ENCODE measurements at places on chromosomes 6 and 20. TPM values are rescaled to one million over a fixed set of nuclear protein-coding genes. Genes with fewer than 3 reads are reported as not detected.

MEA1 gene
- polyA plus RNA-seq, result 102 TPM

MYCT1 gene
- not detected for polyA plus RNA-seq

DNA sequence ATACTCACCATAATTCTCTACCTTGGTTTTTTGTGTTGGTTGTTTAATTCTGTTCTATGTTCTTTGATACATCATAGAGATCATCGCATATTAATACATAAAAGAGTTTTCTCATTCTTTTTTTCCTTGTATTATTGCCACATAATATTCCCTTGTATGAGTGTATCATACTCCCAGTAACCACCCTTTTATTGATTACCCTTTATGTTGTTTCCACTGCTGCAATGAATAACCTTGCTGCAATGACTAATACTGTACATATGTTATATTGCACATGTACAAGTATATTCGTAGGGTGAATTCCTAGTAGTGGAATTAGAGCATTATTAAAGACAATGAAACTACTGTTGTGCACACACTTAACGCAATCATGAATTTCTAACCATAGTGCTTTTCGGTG lies 9.1 kb upstream of the SF3B5 start:
- DNase-seq, result no peak

DNA sequence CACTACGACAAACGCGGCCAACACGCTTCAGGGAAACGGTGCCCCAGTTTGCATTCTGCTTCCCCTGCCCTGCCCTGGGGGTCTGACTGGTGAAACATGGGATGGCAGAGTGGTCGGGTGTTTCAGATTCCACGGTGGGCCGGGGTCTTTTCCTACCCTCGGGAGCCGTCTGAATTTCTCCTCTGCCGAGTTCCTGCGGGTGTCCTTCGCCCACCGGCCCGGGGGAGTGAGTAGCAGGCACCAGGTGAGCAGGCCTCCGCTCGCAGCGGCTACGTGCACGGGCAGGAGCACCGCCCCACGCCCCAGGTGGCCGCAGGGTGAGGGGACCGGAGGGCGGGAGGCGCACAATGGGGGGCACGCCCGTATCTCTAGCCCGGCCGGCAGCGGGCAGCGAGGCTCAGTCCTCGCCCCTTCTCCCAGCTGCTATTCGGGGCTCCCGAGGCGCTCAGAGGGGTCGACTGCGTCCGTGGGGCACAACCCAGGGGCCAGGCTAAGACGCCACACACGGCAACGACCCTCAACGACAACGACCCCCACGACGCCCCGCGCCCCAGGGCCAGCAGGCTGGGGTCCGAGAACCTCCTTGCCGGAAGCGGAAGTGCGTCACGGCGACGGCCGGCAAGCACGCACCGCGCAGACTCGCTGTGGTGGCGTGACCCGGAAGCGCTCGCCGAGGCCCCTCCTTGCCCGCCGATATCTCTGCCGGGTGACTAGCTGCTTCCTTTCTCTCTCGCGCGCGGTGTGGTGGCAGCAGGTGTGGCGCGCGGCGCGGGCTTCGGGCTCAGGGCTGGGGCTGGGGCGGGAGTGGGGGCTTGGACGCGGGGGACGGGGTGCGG lies at the start of gene RPS21:
Gene RPS21 (plus strand): TSS at position 721 of the 836 bp plus-strand sequence. CDS start 236 bp downstream, outside the sequence.
- peak; percentile 85 for DNase-seq

ROS1 gene
- 6.9 TPM for polyA plus RNA-seq

GRCh38 chr20:53917145-53918019 lies 153.0 kb downstream of the BCAS1 start:
- peak; percentile 65 for DNase-seq
